Lung microvascular endothelial cell (primary cell): ENCODE measurements at places on chromosomes 4 and X. TPM values are rescaled to one million over a fixed set of nuclear protein-coding genes. Genes with fewer than 3 reads are reported as not detected.
A peak's percentile ranks its signal among the peaks of the same experiment; 100 is the strongest.

Gene USP46
- total RNA-seq = 7.2 and 7.9 TPM in 2 replicates

Gene DUX4
- not detected in 2 replicates for total RNA-seq

Gene FRG2
- not detected in 2 replicates for total RNA-seq

Gene PCDH18
- total RNA-seq = under 0.01 and 0.22 TPM in 2 replicates

Gene CENPVL3
- not detected in 2 replicates for total RNA-seq

Gene NMU
- 0.22 TPM in 1 of 2 replicates, not detected in the other for total RNA-seq

Gene TMPRSS11F
- not detected in 2 replicates for total RNA-seq

Gene HCFC1
- total RNA-seq = 10.0 and 10.3 TPM in 2 replicates

Gene FGFR3
- total RNA-seq = 0.79 and 1.3 TPM in 2 replicates

Gene TSPAN7
- 3.5 and 38.1 TPM in 2 replicates for total RNA-seq

DNA sequence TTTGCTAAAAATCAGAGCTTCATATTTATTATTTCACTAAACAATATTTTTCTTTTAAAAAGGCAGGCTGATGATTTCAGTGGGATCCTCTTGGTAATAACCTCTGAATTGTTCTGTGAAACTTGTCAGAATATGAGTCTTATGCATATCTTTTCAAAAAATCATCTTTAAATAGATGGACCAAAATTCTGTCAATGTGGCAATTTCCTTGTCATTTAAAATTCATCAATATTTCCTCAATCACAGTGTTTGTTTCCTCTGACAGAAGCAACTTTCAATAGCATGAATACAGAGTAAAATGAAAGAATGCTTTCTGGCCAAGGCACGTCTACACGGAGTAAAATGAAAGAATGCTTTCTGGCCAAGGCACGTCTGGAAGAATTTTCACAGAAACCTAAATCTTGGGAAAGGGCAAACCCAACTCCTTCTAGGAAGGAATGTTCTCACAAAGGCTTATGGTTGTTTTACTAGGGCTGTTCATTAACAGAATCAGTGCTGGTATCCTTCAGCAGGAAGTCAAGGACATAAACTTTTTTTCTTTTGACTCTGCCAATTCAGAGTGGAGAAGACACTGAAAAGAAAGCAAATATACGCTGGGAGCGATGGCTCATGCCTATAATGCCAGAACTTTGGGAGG, 99.0 kb upstream of the GPR34 start:
- peak; percentile 0 for DNase-seq

- no peak for DNase-seq
Observed at GRCh38 chr4:115428455-115428854, 315.0 kb upstream of the NDST4 start.

DNA sequence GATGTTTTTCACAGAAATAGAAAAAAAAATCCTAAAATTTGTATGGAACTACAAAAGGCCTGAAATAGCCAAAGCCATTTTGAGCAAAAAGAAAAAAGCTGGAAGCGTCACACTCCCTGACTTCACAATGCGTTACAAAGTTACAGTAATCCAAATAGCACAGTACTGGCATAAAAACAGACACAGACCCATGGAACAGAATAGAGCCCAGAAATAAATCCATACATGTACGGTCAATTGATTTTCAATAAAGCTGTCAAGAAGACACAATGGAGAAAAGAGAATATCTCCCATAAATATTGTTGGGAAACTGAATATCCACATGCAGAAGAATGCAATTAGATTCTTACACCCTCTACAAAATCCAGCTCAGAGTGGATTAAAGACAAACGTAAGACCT, 208.2 kb downstream of the AFAP1 start:
- no peak for DNase-seq

- no peak for DNase-seq
Observed at GRCh38 chrX:153409414-153410101, 1.7 kb upstream of the ZFP92 start.

DNA sequence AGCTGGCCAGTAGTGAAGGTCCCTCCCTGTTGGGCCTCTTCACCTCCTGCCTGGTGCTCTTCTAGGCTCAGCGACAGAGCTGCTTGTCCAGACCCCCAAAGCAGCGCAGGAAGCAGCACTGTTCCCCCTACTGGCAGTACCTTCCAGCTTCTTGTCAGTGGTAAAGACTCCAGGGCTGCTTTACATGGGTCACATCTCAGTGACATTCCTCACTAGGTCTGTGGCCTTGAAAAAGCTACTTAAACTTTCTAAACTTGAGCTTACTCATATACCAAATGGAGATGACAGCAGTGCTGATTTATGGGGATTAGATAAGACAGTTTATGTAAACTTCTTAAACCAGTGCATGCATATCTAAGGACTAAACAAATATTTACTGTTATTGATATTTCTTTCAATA, 117.3 kb downstream of the FAT4 start:
- DNase-seq = peak; percentile 16

GRCh38 chr4:101236097-101236496, 111.2 kb downstream of the PPP3CA start:
- no peak for DNase-seq

DNA sequence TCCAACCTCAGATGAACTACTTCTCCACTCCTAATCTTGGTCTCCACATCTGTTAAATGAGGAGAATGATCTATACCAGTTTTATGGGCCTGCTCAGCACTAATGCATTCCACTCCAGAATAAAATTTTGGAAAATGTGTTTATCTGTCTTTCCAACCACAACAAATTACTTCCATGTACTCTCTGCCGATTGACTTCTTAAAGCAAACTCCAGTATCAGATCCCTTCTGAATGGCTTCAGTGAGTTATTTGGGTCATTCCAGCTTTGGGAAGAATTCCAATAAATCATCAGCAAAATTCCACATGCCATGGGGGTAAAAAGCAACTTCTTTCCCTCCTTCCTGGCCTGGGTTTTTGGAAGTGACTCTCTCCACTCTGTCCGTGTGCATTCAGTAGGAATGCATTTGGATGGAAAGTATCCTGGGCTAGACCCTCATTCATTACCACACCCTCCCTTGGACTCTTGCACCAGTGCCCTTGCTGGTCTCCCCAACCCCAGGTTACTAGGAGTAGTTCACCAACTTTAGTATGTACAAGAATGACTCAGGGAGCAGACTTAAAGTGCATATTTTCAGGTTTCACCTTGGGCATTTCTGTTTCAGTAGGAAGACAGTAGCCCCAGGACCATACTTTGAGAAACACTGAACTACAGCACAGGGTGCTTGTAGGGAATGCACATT, 15.4 kb upstream of the ADH6 start:
- no peak for DNase-seq

DNA sequence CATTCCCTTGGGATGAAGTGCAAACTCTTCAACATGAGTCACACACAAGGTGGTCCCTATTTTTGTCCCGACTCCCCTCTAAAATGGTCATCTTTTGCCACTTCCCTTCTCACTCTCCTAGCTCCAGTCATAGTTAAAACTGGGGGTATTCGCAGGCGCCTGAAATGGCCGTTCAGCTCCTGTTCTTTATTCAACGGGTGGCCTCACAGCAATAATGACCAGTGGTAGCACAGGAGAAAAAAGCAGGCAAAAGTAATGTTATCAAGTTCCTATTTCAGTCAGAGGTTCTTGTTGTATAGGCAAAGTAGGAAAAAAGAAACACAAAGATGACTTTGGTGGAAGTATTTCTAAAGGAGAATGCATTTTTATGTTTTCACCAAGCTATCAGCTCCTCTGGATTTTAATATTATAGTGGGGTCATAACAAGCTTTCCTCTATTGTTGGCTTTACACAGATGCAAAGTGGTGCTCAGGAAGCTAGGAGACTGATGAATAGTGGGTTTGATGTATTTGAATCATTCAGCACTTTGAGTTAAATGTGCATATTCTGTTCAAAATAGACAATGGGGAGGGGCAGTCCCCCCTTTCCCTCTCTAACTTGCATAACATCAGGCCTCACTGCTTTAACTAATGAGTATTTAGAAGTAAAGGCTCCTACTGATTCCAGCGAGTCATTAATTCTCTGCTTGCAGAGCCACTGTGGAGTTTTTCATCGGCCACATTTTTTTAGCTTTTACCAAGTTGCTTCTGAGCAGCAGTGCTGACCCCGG, 171.2 kb upstream of the NDP start:
- no peak for DNase-seq

DNA sequence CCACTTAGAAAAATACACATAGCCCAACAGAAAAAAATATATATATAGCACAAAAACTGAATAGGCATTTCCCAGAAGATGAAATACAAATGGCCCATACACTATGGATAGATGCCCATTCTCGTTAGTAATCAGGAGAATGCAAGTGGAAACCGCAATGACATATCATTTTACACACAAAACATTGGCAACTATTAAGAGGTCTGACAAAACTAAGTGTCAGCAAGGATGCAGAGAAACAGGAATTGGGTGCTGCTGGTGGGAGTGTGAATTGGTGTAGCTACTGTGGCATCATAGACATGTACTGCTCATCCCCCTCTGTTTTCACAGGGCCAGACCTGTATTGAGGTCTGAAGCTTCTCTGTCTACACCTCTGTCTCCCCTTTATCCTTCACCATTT, 320.0 kb downstream of the IDS start:
- DNase-seq = no peak

- DNase-seq = no peak
Observed at GRCh38 chr4:114839986-114840385, 241.4 kb downstream of the UGT8 start.

- peak; percentile 43 for DNase-seq
Observed at GRCh38 chr4:186204103-186204559, 12.8 kb downstream of the CYP4V2 start.

- DNase-seq = no peak
Observed at GRCh38 chr4:41613821-41614220, 75.9 kb downstream of the LIMCH1 start.

DNA sequence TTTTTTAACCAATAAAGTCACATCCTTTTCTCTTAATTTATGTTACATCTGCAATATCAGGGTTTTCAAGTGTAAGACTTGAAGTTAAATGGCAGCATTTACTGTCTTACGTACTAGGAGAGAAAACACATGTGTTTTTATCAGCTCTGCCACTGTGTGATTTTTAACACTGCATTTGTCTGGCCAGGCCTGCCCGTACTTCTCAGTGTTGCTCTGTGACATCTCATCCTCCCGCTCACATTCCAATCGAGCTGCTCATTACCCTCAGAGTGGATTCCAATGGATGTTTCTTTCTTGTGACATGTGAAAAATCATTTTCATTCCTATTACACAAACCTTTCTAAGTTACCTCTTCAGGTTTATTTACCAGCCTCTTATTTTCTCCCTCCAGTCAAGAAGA, 420.3 kb downstream of the FAT4 start:
- DNase-seq = peak; percentile 85

GRCh38 chrX:45295259-45295986, 94.7 kb upstream of the DIPK2B start:
- DNase-seq = peak; percentile 52

DNA sequence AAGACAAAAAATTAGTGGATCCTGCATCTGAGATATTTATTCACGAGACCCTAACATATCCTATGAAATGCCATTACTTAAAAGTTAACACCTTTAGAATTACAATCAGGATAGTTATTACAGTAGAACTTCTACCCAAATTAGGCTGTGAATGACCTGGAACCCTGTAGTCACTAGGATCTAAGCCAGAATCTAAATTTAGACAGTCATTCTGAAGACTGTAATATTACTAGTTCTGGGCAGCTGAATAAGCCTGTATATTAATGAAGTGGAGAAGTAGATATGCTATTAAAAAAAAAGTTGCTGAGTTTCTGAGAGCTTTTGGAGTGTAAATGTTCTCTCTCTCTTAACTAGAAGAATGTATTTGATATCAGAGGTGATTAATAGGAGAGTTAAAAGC, 67.0 kb downstream of the FAM13A start:
- DNase-seq = no peak

- DNase-seq = no peak
Observed at GRCh38 chr4:151690876-151691275, 69.9 kb downstream of the GATB start.

DNA sequence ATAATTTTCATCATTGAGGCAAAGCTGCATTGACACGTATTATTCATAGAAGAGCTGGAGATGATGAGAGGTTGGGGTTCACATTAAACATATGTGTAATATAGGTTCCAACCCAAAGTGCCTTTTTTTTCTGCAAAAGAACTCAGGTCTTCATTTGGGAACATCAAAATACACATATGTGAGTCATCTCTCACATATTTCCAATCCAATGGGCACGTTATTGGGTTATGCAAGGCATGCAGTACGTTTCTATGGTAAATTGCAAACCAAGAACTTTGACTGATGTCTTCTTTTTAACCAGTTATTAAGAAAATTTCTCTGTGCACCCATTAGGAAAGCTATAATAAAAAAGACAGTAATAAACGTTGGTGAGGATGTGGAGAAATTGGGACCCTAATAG, 150.3 kb upstream of the FAM9B start:
- no peak for DNase-seq

DNA sequence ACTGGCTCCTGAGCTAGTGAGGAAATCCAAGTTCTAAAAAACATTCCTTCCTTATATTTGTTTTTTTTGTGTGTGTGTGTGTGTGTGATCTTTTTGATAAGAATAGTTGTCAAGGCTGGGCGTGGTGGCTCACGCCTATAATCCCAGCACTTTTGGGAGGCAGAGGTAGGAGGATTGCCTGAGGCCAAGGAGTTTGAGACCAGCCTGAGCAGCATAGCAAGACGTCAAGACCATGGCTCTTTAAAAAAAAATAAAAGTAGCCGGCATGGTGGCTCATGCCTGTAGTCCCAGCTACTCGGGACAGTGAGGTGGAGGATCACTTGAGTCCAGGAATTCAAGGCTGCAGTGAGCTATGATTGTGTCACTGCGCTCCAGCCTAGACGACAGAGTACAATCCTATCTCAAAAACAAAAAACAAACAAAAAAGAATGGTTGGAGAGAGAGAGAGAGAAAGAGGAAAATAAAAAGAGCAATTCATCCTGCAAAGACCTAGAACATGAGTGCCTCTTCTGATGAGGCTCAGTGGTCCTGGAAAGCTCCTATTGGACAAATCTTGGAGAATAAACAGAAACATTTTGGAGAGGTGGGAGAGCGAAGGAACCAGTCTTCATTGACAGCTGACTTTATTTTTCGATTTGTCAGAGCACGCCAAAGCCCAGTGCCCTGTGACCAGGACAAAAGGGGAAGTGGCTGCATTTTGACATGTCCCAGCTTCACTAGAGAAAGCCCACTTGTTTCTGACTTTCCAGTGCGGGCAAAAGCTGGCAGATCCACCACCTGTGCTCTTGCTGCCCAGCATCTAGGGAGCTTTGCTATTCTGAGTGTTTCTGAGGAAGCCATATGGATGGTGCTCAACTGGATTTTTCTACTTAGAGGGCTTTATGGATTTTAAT, 244.7 kb downstream of the PALLD start:
- no peak for DNase-seq

DNA sequence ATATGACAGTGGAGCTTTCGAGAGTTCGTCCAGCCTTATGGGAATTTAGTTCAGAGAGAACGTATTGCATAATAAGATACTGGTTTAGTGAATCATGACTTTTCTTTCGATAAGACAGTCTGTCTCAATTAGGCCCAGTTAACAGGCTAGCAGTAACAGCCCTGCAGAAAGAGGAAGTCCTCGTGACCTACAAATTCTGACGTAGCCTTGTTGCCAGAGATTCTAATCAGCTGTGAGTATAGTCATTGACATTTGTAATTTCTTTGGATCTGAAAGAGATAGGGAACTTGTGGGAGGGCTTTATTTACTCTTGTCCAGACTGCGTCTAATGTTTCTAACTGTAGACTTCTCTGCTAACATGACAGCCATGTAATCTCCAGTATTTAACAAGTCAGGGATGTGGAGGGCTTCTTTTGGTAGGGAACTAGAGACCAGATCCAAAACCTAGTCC, 15.8 kb downstream of the ART3 start:
- peak; percentile 88 for DNase-seq
